ENCODE measurements at places on chromosomes 7 and 10. TPM values are rescaled to one million over a fixed set of nuclear protein-coding genes. Genes with fewer than 3 reads are reported as not detected.

The MALRD1 gene
- 4.6 TPM for polyA plus RNA-seq

The ZC3HAV1L gene
- not detected for polyA plus RNA-seq

The EBF3 gene
- 12.1 TPM for polyA plus RNA-seq

The PNLIP gene
- not detected for polyA plus RNA-seq

The FAM25C gene
- polyA plus RNA-seq: not detected

All from Purkinje cell (primary cell).